ENCODE measurements at places on chromosomes 2 and 18. TPM values are rescaled to one million over a fixed set of nuclear protein-coding genes. Genes with fewer than 3 reads are reported as not detected.

TUBA4B gene
- not detected for total RNA-seq

- H3K4me1 ChIP-seq, result peaks cover 4% of the 10 kb centered on the region
- no peaks in the 10 kb centered on the region for H3K27me3 ChIP-seq
- H3K27ac ChIP-seq, result no peak overlapping the region
- no peak overlapping the region for H3K4me3 ChIP-seq
Observed at GRCh38 chr2:20602803-20603202, 48.1 kb downstream of the HS1BP3 start.

DNA sequence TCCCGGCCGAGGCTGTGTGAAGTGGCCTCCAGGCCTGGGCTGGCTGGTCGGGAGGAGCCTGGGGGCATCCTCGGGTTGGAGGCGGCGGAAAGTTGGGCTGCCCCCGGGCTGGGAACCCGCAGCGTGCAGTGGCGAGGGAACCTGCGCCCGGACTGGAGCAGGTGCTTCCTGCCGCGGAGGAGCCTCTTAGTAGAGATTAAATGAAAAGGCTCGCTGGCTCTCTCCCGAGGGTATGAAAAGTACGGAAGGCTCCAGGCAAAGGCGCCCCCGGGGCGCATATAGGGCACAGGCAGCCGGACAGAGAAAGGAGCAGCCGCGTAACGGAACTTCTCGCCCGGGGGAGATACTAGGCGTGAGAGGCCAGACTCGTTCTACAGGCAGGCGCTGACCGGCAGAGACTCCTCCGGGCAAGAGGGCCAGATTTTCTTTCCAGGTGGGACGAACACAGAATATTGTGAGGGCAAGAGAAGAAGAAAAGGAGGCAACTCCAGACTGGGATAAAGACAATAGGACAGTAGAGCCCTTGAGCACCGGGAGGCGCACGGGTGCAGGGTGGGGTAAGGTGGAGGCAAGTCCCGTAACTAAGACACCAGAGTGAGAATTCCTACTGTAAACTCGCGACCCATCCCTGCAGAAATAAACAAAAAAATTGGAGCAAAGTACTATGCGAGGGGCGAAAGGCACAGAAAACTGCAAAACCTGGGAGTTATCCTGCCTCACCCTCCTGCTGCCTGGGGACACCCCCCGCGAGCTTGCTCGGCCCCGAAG lies 816 bp downstream of the CDH2 start:
- no peaks in the 10 kb centered on the region for H3K36me3 ChIP-seq
- no peak overlapping the region for H3K4me3 ChIP-seq
- no peak overlapping the region for H3K27ac ChIP-seq
- DNase-seq, result no peak

GRCh38 chr2:232458661-232459418 lies 2.9 kb downstream of the ALPI start:
- H3K4me1 ChIP-seq, result no peaks in the 10 kb centered on the region
- no peak overlapping the region for H3K4me3 ChIP-seq
- peaks cover 79% of the 10 kb centered on the region for H3K27me3 ChIP-seq
- no peak for DNase-seq
- H3K27ac ChIP-seq, result no peak overlapping the region

NGEF gene
- 52.2 TPM for total RNA-seq

HOXD13 gene
- total RNA-seq, result not detected

DNA sequence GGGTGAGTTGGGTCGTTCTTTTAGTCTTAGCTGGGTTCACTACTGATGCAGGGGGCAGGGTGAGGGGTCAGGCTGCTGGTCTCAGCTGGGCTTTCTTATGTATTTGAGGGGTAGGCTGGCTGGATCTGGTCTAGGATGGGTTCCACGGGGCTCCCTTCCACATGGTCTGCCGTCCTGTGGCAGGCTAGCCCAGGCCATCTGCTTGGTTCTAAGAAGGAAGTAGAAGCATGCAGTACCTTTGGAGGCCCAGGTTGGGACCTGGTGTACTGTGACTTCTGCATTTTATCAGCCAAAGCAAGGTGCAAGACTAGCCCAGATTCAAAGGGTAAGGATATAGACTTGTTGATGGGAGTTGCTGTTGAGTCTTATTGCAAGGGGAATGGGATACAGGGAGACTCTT lies 35.5 kb upstream of the MGAT5 start:
- no peak overlapping the region for H3K4me3 ChIP-seq
- no peaks in the 10 kb centered on the region for H3K27me3 ChIP-seq
- peaks cover 16% of the 10 kb centered on the region for H3K4me1 ChIP-seq
- H3K36me3 ChIP-seq, result no peaks in the 10 kb centered on the region
- H3K27ac ChIP-seq, result no peak overlapping the region

- no peak for DNase-seq
- no peaks in the 10 kb centered on the region for H3K4me1 ChIP-seq
- H3K27me3 ChIP-seq, result no peaks in the 10 kb centered on the region
- H3K27ac ChIP-seq, result no peak overlapping the region
- H3K4me3 ChIP-seq, result no peak overlapping the region
Observed at GRCh38 chr18:56390626-56391025, 247.8 kb downstream of the TXNL1 start.

Data from PC-9 (cell line).